ENCODE measurements at places on chromosomes 6 and 20.

GRCh38 chr20:64082820-64083377, 1.3 kb downstream of the LKAAEAR1 start:
- no peak for DNase-seq

- DNase-seq = no peak
Observed at GRCh38 chr6:25233226-25233625, 45.9 kb upstream of the CARMIL1 start.

GRCh38 chr6:56714273-56714672, 71.6 kb upstream of the DST start:
- no peak for DNase-seq

DNA sequence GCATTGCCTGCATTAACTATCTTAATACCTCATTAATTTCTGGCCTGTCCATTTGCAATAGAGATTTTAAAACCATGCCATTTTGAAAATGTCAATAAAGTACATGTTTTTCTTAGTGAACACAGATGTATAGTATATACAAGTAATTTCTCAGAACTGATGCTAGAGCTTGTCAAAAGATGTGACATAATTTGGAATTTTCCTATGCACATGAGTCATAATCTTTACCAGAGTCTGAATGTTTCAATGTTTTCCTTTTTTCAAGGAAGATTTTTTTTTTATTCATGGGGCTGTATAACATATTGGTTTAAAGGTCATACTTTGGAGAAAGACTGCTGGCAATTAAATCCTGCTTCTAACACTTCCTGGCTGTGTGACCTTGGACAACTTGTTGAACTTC, 1347.5 kb upstream of the ADGRB3 start:
- no peak for DNase-seq

Measured in activated CD4-positive, alpha-beta T cell treated with anti-CD3 and anti-CD28 coated beads, Interleukin-2, amount 50 U/mL, for 24 hours (primary cell).